Stimulated activated CD8-positive, alpha-beta memory T cell treated with anti-CD3 and anti-CD28 coated beads, Interleukin-7, amount 100 ng/mL, for 48 hours (primary cell): ENCODE measurements at places on chromosomes 11 and 22.

GRCh38 chr11:27029966-27030365 lies 10.6 kb upstream of the BBOX1 start:
- no peak for DNase-seq

DNA sequence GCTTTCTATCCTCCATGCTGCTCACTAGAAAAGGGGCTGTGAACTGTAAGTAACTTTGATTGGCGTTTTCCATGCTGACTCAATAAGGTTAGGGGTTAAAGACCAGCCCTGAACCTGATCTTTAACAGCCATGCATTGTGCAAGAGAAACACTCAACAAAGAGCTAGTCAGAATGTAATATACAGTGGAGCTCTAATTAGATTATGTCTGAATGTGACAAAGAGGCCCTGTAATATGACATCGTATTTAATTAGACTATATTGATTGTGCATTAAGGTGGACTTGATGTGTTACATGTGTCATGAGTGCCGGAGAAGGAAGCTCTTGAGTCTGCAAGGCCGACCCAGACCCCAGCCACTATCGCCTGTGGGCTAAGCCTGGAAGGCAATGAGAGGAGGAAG lies 70.5 kb downstream of the PKNOX2 start:
- no peak for DNase-seq

- DNase-seq: no peak
Observed at GRCh38 chr11:21511835-21512440, 680.9 kb upstream of the ANO5 start.

DNA sequence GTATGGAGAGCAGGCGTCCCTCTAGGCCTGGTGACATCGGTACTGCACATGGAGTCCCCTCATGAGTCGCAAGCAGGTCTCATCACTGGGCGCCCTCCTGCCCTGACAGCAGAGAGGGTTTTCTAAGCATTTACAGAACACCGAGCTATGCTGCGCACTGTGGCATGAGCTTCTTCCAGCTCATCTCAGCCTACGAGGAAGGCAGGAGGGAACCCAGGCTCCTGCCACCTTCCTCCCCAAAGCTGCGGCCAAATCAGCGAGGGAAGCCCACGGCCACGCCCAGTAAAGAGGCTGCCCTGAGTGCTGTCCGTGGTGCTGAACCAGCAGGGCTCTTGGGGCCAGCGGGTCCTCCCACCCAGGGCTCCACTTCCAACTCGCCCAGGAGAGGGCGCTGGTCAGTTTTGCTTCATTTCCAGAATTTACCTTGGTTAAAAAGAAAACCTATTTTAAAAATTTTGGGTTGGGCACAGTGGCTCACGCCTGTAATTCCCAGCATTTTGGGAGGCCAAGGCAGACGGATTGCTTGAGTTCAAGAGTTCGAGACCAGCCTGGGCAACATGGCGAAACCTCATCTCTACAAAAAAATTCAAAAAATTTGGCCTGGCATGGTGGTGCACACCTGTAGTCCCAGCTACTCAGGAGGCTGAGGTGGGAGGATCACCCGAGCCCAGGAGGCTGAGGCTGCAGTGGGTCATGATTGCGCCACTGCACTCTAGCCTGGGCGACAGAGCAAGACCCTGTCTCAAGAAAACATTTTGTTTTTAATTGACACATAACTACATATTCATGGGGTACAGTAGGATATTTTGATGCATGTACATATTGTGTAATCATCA lies 34.2 kb downstream of the PHF21B start:
- DNase-seq: peak; percentile 44

DNA sequence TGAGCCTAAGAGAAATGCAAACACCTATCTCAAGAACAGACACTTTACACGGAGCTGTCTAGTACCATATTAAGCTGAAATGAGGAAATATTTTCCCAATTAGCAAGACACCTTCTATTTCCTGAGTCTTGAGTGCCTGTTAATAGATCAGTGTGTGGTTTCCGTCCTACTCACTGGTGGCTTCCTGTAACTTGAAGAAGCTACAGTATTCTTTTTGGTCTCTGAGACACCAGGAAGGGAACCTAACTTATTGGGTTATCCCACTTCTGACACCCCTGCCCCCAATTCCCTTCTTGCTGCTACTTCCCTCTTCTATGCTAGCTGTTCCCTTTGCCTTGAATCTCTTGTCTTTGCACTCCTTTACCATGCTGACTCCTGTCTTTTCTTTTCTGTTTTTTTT lies 92.7 kb downstream of the FDX1 start:
- DNase-seq: no peak

DNA sequence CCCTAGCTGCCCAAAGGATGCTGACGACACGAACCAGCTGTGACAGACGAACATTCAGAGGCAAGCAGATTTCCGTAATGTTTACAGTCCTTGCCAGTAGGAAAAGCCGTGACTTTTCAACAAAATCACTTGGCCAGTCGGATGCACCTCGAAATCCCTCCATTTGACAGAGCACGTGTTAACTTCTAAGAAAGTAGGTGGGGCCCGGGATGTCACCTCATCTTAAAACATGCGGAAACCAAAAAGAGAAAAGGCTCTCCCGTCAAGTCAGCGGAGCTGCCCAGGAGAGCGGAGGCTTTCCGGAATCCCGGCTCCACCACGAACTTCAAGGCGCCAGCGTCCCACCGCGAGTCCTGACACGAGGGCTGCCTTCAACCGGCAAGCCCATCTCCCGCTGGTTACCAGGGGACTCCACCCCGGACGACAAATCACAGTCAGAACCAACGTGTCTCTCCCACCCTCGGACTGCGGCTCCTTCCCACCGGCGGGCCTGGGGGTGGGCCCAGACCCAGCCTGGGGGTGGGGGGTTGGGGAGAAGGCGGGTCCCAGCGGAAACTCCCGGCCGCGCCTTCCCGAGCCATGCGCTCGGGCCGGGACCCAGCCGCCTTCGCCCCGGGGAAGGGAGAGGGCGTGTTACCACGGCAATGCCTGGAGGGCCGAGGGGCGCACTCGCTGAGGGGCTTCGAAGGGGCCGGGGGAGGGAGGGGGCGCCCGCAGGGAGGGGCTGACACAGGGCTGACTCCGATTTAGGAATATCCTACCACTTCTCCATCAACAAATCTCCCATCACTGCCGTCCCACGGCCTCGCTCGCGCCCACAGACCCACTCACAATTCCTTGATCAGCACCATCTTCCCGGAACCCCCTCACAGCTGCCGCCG lies 475 bp downstream of the PITPNB start:
- DNase-seq: peak; percentile 62

- DNase-seq: no peak
Observed at GRCh38 chr11:121412711-121413415, 39.3 kb upstream of the SORL1 start.

DNA sequence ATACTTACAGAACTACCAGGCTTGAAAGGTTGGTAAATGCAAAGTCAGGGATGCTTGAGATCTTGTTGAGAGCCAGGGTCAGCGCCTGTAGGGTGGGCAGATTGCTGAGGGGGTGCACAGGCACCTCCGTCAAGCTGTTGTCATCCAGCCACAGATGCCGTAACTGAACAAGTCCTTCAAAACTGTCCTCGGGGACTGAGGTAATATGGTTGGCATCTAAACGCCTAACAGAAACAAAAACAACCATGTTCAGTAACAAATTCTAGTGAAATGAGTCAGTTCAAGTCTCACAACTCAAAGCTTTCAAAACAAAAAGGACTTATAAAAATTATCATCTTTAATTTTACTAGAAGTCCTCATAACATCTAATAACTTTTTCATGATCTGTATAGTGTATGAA lies 22.2 kb upstream of the CCDC34 start:
- no peak for DNase-seq

DNA sequence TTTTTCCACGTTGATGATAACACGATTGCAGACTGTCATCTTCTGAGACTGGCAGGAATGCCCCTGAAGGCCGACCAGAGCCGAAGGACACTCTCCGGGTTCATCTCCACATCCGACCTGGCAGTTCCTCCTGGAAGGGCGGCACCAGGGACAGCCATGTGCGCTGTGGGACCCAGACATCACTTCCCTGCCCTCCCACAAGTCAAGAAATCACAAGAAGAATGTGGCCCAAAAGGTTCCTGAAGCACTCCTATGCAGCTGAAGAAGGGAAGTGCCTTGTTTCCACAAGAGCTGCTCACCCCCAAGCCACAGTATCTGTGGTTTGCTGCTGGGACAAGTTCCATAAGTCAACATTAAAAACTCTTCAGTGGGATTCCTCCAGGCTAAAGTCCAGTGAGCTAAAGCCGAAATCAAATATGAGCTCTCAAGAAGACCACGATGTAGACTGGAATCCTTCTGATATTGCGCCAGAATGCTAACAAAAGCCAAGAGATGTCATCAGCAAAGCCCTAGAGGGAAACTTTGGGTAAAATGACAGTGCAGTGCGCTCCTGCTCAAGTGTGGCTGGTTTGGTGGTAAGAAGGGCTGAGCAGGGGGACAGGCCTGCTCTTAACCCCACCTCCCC lies 21.2 kb downstream of the PACSIN2 start:
- no peak for DNase-seq

DNA sequence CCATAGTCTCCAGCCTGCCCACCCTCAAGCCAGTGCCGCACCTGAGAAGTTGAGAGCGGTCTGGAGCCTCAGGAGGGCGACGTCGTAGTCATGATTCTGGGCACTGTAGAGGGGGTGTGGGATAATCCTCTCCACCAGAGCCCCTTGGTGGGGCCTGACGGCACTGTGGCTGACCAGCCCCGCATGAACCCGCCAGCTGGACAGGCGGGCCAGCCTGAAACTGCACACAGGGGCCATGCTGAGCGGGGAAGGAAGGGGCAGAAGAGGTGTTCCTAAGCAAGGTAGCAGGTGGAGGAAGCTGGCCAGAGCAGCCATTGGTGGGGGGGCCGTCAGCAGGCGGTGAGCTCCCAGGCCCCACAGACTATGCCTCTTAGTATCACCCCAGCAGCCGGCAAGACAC lies 13.1 kb downstream of the TMPRSS5 start:
- DNase-seq: no peak

- no peak for DNase-seq
Observed at GRCh38 chr22:36379593-36380361, 8.0 kb downstream of the MYH9 start.

- DNase-seq: no peak
Observed at GRCh38 chr11:89495951-89496350, 4.8 kb upstream of the NOX4 start.

DNA sequence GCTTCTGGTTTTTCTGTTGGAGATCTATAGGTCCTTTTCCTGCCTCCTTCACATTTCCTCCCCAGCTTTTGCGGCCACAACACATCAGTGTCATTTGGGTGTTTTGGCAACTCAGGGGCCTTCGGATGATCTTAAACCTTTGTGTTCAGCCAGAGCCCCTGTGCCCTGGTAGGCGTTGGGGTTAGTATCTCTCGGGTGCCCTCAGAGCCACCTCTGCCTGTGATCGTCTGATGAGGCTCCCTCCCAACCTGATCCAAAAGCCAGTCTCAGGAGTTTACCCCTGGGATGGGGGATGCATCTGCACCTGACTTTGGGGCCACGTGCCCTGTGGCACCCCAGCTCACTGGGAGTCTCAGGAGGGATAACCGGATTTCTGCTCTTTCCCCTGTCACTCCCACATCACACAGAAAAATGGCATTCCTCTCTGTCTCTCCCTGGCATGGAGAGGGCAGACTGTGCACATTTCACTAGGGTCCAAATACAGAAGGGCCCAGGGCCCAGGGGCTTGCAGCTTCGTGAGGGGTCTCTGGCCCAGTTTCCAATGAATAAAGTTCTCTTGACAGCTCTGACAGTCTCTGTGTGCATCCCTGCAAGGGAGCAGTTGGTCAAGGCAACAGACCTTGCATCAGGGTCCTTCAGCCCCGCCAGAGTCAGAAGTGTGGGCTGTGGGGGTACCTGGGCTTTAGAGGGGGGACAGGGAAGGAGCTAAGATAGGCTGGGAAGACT lies 2.6 kb downstream of the RNF26 start:
- no peak for DNase-seq

DNA sequence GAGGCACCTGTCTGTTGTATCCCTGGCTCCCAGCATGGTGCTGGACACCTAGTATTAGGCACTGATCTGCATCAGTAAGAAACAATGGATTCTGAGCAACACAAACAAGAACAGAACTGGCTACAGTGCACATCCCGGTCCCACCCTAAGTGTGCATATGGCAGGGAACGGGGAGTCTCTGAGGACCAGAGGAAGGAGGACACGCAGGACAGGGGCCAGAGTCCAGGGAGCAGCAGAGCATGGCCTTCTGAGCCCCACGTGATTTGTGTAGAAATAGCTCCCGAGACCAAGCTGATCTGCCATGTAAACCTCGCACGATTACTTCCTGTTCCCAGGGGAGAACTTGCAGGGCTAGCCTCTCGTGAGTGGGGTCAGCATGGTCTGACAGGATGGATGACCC lies 12.7 kb upstream of the SNX32 start:
- no peak for DNase-seq

DNA sequence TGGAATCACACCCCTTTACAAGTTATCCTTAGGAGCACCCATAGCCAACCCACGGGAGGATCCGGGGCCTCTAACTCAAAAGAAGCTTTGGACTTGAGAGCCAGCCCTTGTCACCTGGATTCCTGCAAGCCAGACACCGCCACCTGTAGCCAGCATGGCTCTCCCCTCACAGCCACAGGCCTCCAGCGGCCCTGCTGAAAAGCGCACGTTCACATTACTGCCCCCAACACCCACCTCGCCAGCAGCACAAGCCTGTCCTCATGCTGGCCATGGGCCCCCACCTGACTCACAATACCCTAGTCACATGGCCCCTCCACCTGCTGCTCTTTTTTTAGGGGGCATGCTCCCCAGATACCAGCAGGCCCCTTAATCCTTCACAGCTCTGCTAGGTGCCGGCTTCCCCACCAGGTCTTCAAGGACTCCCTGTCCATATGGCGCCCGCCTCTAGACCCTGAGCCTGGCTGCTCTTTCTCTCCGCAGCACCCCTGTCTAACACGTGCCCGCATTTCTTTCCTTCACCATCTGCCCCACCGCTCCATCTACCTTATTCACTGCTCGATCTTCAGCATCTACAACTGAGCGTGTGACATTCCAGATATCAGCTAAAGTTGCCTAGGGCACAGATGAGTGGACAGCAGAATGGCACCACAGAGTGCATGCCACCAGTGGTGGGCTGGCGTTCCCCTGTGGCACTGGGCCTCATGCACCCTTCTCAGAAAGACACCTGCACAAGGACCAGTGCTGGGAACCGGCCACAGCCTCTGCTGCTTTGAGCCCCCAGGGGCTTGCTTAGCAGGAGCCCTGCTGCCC lies 6.6 kb downstream of the CARS1 start:
- DNase-seq: no peak

DNA sequence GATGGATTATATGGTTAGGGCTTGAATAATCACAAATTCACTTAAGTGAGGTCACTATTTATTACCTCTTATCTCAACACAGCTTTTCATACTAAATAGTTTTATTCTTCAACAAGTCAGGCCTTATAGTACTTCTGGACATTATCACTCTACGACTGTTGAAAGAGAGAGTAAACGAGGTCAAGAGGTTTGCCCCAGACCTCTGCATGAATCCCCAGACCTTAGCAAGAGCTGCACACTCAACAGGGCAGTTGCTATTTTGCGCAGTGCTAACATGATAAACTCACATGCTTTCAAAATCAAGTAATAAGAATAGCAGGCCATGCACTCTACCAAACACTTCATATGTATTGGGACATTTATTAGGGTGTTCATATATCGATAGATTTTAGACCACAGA lies 60.5 kb downstream of the DDI1 start:
- no peak for DNase-seq
